ENCODE measurements at places on chromosomes 7 and 10. TPM values are rescaled to one million over a fixed set of nuclear protein-coding genes. Genes with fewer than 3 reads are reported as not detected.

STK32C gene
- 13.9 TPM for total RNA-seq

PIP gene
- not detected for total RNA-seq

STEAP1B gene
- total RNA-seq: 0.35 TPM

DNA sequence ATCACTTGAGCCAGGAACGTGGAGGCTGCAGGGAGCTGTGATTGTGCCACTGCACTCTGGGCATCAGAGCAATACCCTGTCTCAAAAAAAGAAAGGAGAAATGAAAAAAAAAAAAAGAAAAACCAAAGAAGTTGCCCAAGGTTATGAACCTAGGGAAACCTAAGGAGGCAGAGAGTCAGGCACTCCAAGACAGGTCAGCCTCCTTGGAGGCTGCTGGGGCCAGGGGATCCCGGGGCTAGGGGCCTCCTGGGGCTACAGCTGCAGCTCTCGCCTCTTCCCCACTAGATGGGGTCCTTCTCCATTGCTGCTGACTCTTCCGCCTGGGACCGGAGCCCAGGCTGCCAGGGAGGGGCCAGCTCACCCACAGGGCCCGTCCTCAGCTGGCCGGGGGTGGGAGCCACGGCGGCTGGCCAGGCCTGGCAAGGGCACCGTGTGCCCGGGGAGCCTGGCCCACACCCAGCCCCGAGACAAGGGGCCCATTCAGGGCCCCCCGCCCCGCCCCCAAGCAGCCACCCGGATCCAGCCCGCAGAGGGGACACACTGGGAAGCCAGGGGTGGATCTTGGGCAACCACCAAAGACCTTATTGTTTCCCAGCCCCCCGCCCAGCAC lies 1.7 kb upstream of the SPACDR start:
- no peak for DNase-seq

DNA sequence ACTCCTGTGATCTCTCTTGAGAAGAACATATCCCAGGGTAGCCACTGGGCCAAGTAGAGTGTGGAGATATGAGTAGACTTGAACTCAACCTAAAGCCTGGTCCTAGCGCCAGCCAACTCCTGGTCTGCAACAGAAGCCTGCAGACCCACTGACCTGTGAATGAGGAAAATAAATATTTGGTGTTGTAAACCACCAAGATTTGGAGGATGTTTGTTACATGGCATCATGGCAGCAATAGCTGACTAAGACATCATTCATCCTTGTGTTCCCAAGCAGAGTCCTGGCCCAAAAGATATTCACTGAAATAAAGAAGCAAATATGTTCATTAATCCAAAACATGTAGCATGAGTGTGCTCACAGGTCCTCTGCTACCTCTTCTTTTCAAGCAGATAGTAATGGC lies 26.0 kb upstream of the CHST3 start:
- no peak for DNase-seq

OPALIN gene
- total RNA-seq: not detected

TMEM270 gene
- 0.72 TPM for total RNA-seq

GRCh38 chr7:132176719-132177118 lies 399.6 kb downstream of the PLXNA4 start:
- DNase-seq: no peak
